Astrocyte of the spinal cord (primary cell): ENCODE measurements at places on chromosomes 4 and X.

GRCh38 chrX:115031989-115032388 is 14.6 kb upstream of the IL13RA2 start:
- no peak for DNase-seq

DNA sequence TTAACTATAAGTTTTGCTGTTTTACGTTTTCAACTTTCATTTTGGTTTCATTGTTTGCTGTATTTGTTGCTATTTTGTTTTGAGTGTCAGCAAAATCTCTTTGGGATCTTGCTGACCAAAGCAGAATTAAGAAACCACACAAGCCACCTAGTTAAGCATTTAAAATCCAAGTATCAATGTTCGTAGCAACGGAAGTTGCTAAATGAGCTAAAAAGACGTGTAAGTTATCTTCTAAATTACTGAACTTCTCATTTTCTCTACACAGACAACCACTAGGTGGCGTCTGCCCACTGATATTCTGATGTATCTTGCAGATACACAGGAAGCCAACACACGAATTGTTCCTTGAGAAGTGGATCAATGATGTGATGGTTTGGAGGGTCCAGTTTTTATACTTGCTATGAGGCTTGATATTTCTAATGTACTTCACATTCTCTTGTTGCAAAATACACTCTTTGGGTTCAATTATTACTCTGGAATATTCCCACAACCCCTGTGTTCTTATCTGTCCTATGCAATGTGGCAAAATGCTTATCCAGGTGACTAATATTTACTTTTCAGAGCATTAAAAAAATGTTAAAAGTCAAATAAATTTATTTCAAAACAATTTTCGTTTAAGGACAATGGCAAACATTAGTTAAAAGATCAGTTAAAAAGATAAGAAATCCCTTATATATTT is 250.5 kb downstream of the TECRL start:
- DNase-seq, result peak; percentile 71

- DNase-seq, result no peak
Measured at GRCh38 chr4:5012958-5013357, 6.3 kb downstream of the CYTL1 start.

DNA sequence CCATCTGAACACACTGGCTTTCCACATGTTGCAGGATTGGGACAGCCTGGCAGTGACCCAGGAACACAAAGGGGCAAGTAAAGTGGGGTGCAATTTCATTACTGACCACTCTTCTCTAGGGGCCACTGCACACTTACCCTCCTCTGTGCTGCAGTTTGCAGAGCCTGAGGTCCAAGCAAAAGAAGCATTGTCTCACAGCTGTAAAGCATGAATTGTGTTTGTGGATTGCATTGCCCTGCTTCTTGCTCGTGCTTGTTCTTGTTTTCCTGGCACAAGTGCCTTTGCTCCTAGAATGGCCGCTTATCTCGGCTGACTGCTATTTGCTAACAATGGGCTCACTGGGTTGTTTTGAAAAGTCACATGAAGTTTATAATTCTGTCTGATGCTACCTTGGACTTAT is 209.1 kb upstream of the JADE1 start:
- peak; percentile 29 for DNase-seq

DNA sequence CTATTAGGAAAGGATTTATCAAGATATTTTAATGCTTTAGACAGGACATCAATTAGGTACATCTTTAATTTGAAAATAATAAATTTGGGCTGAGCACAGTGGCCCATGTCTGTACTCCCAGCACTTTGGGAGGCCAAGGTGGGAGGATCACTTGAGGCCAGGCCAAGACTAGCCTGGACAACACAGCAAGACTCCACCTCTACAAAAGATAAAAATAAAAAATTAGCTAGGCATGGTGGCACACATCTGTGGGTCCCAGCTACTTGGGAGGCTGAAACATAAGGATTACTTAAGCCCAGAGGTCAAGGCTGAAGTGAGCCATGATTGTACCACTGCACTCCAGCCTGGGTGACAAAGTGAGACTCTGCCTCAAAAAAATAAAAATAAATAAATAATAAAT is 59.6 kb upstream of the IRF2 start:
- DNase-seq, result no peak

DNA sequence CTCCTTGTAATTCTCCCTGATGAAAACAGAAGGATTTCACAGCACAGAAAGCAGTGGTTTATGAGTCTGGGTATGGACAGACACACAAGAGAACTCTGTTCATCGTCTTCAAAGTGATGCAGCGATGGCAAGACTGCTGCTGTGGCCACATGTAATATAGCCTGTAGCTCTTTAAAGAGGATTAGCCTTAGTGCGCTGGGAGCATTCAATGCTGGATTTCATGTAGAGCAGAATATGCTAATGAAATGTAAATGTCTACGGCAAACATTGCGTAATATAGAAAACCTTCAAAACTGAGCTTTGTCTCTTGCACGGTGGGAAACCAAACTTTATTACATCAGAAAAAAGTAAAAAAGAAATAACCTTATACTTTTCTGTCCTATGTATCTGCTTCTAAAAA is 42.9 kb downstream of the ALPK1 start:
- no peak for DNase-seq

DNA sequence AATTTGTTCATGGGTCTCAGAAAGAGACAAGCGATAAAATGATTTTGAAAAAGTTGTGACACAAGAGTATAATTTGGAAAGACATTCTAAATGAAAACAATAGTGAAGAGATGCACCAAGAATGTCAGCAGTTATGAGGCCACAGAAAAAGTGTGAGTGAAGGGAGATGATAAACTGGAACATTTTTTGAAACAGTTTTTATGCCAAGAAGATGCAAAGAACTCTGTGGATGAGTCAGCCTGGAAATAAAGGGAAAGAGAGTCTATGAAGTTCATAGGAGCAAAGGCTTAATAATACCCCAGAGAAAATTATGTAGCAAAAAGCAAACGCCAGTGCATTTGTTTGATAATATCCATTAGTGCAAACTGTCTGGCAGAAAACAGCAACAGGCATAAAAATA is 188.4 kb upstream of the TBC1D9 start:
- peak; percentile 76 for DNase-seq

DNA sequence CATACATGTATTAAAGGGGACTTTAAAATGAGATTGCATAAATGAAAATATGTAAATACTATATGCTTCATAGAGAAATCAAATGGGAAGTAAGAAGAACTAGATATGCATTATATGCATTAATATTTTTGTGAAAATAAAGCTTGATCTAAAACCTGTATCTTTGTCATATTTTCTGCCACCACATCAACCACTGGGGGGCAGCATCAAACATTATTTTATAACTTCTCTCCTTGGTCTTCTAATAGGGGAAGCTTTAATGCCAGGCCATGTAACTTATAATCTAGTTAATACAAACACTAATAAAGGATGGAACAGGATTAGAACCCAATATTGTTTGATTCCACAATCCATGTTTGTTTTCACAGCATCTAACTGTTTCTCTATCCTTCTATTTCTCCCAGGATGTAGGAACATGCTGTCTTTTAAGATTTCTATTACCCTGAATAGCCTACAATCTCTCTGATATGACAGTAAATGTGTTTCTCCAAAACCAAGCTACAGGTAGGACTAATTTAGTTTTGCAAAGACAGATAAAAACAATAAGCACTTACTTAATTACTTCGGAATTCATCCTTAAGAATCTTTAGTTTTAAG is 10.0 kb downstream of the QRFPR start:
- DNase-seq, result peak; percentile 54

DNA sequence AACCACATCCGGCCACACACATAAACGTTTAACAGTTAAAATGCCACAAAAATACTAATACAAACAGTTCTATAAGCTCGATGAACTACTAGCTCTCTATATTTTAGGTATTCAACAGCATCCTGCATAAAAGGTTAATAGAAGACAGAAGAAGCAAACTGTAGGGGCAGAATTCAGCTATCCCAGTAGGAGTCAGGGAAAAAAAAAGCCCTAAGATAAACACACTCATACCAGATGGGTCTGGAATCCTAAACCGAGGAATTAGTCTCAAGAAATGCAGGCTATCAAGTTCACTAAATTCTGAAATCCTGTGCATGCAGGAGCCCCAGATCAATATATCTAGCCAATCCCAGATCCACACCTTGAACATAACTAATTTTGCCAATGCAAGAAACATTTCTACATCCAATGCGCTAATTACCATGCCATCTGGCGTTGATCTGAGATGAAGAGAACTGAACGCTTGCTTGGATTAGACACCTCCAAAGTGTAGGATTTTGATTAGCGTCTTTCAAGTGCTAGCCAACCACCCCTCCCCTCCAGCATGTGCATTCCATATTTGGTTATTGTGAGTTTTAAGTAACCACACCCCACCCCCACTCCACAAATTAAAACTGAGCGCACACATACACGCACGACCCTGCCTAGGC is 512.2 kb upstream of the INTU start:
- DNase-seq, result no peak
